Caudate nucleus (tissue), 63 donors: ENCODE measurements at places on chromosomes 16 and 17.
A peak's percentile ranks its signal among the peaks of the same experiment; 100 is the strongest.

DNA sequence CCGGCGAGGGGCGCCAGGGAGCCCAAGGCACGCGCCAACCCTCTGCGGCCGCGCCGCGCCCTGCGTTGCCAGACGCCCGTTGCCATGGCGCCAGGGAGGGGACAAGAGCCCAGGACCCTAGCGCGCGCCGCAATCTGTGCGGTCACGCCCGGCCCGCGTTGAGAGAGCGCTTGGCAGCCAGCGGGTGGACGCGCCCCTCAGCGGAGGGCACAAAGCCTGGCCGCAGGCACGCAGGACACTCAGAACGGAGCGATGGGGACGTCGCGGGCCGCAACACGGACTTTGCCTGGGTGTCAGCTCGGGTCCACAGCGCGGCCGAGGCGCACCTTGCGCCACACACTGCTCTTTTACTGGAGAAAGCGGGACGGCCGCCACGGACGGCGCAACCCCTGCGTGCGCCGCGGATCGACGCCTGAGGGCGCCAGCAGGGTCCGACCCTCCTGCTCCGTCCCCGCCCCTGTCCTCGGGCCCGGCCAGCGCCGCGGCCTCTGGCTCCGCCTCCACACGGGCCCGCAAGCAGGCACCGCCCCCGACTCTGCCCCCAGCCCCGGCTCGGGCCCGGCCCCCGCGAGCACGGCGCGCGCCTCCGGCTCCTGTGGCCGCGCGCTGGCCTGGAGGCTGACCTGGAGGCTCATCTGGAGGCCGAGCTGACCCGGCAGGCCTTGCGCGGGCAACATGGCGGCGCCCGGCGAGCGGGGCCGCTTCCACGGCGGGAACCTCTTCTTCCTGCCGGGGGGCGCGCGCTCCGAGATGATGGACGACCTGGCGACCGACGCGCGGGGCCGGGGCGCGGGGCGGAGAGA, at the start of gene GFER:
GFER (plus strand) TSS at position 650 of the 803 bp plus-strand sequence; CDS start at position 676, 26 bp downstream.
- DNase-seq: peak; percentile 84

GRCh38 chr17:38598536-38598935, 7.2 kb downstream of the SRCIN1 start:
- DNase-seq: peak; percentile 25

DNA sequence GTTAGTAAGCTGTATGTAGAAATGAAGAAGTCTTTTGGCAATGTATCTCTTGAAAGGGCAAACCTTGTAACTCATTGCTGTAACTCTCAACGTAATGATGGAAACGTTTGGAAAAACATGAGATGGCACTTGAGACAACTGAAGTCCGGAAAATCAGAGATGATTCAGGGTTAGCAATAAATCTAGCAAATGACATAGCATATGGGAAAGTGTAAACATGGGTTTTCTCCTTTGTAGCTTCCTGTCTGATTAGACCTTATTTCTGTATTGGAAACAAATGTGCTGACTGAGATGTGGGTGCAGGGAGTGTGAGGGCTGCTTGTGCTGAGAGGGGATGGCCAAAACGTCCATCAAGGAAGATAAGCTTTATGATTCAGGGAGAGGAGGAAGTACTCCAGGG, 110.7 kb upstream of the FAM20A start:
- no peak for DNase-seq

- DNase-seq: no peak
Observed at GRCh38 chr17:64256913-64257807, 5.9 kb downstream of the TEX2 start.
